A549 treated with dexamethasone at 1 μM for 4 hours (cell line): ENCODE measurements at places on chromosomes 12 and 14. TPM values are rescaled to one million over a fixed set of nuclear protein-coding genes. Genes with fewer than 3 reads are reported as not detected.

SLC25A47 gene
- total RNA-seq = not detected in 5 replicates

SLC16A7 gene
- 0.05 to 0.28 TPM (median 0.19 TPM) in 5 replicates for total RNA-seq

RNF212B gene
- not detected in 5 replicates for total RNA-seq

CPNE6 gene
- 0.06 to 0.34 TPM (median 0.13 TPM) in 5 replicates for total RNA-seq

MSI1 gene
- total RNA-seq = 0.99 to 1.9 TPM (median 1.2 TPM) in 5 replicates

HCAR2 gene
- total RNA-seq = 0.04 to 0.08 TPM (median 0.07 TPM) in 3 of 5 replicates, not detected in the others

CLEC7A gene
- not detected in 5 replicates for total RNA-seq

C12orf54 gene
- not detected in 5 replicates for total RNA-seq

MAP3K12 gene
- 6.9 to 13.5 TPM (median 10.7 TPM) in 5 replicates for total RNA-seq

KRT5 gene
- total RNA-seq = 0.46 to 1.5 TPM (median 0.70 TPM) in 5 replicates

DPPA3 gene
- 0.12 TPM in 1 of 5 replicates, not detected in the others for total RNA-seq

DDX23 gene
- total RNA-seq = 67.5 to 84.0 TPM (median 80.1 TPM) in 5 replicates

CLEC6A gene
- total RNA-seq = not detected in 5 replicates

AQP6 gene
- total RNA-seq = 0.02 to 0.07 TPM (median 0.04 TPM) in 3 of 5 replicates, not detected in the others

OVCH1 gene
- not detected in 5 replicates for total RNA-seq

RERG gene
- 0.17 to 0.31 TPM (median 0.27 TPM) in 5 replicates for total RNA-seq

ANO2 gene
- 0.06 to 0.26 TPM (median 0.13 TPM) in 5 replicates for total RNA-seq

HCAR1 gene
- 0.02 to 0.11 TPM (median 0.07 TPM) in 5 replicates for total RNA-seq

MSRB3 gene
- 21.9 to 28.1 TPM (median 24.9 TPM) in 5 replicates for total RNA-seq

SPX gene
- total RNA-seq = 3.6 to 5.0 TPM (median 4.4 TPM) in 5 replicates

GALNT8 gene
- total RNA-seq = 0.02 TPM in 1 of 5 replicates, not detected in the others

SDR9C7 gene
- 0.05 to 0.08 TPM (median 0.07 TPM) in 4 of 5 replicates, not detected in the other for total RNA-seq

SCN8A gene
- 1.0 to 1.8 TPM (median 1.6 TPM) in 5 replicates for total RNA-seq

AKAP3 gene
- total RNA-seq = 0.02 to 0.30 TPM (median 0.11 TPM) in 5 replicates

CCDC184 gene
- total RNA-seq = 2.3 to 3.1 TPM (median 2.9 TPM) in 5 replicates

ARHGEF40 gene
- 6.1 to 9.8 TPM (median 9.0 TPM) in 5 replicates for total RNA-seq

PRH2 gene
- total RNA-seq = 0.26 to 0.27 TPM in 2 of 5 replicates, not detected in the others

DPF3 gene
- 0.09 to 0.19 TPM (median 0.16 TPM) in 4 of 5 replicates, not detected in the other for total RNA-seq

KICS2 gene
- total RNA-seq = 6.7 to 9.7 TPM (median 8.1 TPM) in 5 replicates

CIDEB gene
- total RNA-seq = 0.12 to 0.32 TPM (median 0.14 TPM) in 4 of 5 replicates, not detected in the other

IL23A gene
- total RNA-seq = 0.17 to 0.49 TPM (median 0.32 TPM) in 4 of 5 replicates, not detected in the other

GYS2 gene
- 0.06 to 0.23 TPM (median 0.18 TPM) in 3 of 5 replicates, not detected in the others for total RNA-seq

CELA1 gene
- total RNA-seq = not detected in 5 replicates

TAS2R42 gene
- total RNA-seq = not detected in 5 replicates

POLE2 gene
- total RNA-seq = 12.2 to 15.7 TPM (median 13.4 TPM) in 5 replicates

RNASE7 gene
- total RNA-seq = not detected in 5 replicates

MYF5 gene
- not detected in 5 replicates for total RNA-seq

TMEM179 gene
- total RNA-seq = 0.07 to 0.33 TPM (median 0.24 TPM) in 5 replicates

OR4E1 gene
- not detected in 5 replicates for total RNA-seq

CINP gene
- total RNA-seq = 50.2 to 67.6 TPM (median 55.1 TPM) in 5 replicates

SYNE3 gene
- total RNA-seq = 0.37 to 1.0 TPM (median 0.91 TPM) in 5 replicates

B4GALNT1 gene
- 26.3 to 45.0 TPM (median 42.0 TPM) in 5 replicates for total RNA-seq

LALBA gene
- not detected in 5 replicates for total RNA-seq

IFNG gene
- total RNA-seq = not detected in 5 replicates

CLEC12A gene
- total RNA-seq = not detected in 5 replicates

ALG10 gene
- 4.4 to 6.7 TPM (median 5.2 TPM) in 5 replicates for total RNA-seq

ACSM4 gene
- not detected in 5 replicates for total RNA-seq

CMTM5 gene
- total RNA-seq = not detected in 5 replicates

OR6C2 gene
- total RNA-seq = not detected in 5 replicates

KLHL33 gene
- total RNA-seq = 0.01 TPM in 1 of 5 replicates, not detected in the others

ACOT6 gene
- total RNA-seq = not detected in 5 replicates

BMP4 gene
- total RNA-seq = 1.6 to 2.6 TPM (median 1.9 TPM) in 5 replicates

ADGRD1 gene
- total RNA-seq = 0.40 to 0.56 TPM (median 0.55 TPM) in 5 replicates

GPD1 gene
- 0.14 to 0.30 TPM (median 0.22 TPM) in 5 replicates for total RNA-seq
